ENCODE measurements at places on chromosomes 2 and 18. TPM values are rescaled to one million over a fixed set of nuclear protein-coding genes. Genes with fewer than 3 reads are reported as not detected.
A peak's percentile ranks its signal among the peaks of the same experiment; 100 is the strongest.

TRMT61B gene
- total RNA-seq: 18.6 TPM

GRCh38 chr2:98487806-98488189, 43.1 kb downstream of the INPP4A start:
- H3K27ac ChIP-seq: no peak overlapping the region
- H3K27me3 ChIP-seq: no peaks in the 10 kb centered on the region
- DNase-seq: peak; percentile 55
- peaks cover 76% of the 10 kb centered on the region for H3K36me3 ChIP-seq

CNTNAP5 gene
- not detected for total RNA-seq

DNA sequence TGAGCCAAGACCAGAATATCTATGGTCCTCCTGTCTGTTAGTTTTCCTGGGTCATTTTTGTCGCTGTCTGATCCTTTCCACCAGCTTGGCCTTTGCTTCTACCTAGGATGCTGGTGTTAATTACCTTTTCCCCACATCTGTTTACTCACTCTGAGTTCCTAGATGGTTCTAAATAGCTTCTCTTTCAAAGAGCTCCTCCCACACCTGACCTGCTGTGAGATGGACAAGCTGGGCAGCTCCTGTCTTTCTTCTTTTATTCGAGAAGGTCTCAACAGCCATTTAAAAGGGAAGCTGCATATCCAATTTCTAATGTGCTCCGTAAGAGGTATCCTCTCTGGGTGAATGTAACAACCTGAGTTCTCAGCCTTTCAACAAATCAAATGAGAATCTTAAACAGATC, 156.2 kb downstream of the HRH4 start:
- H3K4me3 ChIP-seq: no peak overlapping the region
- no peak overlapping the region for H3K27ac ChIP-seq
- no peaks in the 10 kb centered on the region for H3K36me3 ChIP-seq

DNA sequence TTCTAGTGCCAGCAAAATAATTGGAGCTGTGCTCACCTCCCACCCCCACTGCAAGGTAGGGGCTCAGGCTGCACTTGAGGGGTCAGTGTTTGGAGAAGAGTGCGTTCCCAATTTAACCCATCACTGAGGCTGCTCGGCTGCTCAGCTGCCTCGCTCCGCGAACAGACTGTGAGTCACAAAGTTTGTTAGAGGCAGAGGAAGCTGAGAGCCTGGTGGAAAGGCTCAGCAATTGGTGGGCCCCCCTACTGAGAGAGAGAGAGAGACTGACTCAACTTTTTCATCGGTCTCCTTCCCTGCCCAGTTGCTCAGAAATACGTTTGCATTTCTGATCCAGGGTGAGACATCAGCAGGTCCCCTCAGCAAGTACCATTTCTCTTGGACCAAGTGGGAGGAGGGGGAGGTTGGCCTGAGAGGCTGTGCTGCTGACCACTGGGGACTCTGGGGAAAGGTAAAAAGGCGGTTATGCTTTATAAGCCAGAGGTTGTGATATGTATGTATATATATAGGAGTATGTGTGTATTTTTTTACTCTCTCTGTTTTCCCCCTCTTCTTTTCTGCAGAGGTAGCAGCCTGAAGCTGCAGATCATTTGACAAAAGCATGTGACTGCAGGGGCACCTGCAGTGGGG, 1.5 kb downstream of the EFR3B start:
- H3K27me3 ChIP-seq: peaks cover 49% of the 10 kb centered on the region
- no peak overlapping the region for H3K27ac ChIP-seq
- peak; percentile 10 for DNase-seq
- peak overlapping the region; percentile 76 for H3K4me3 ChIP-seq
- H3K36me3 ChIP-seq: no peaks in the 10 kb centered on the region

GRCh38 chr2:142946941-142947340, 69.5 kb downstream of the KYNU start:
- no peak for DNase-seq
- H3K4me1 ChIP-seq: no peaks in the 10 kb centered on the region
- H3K36me3 ChIP-seq: no peaks in the 10 kb centered on the region
- H3K4me3 ChIP-seq: no peak overlapping the region
- no peak overlapping the region for H3K27ac ChIP-seq

CELF4 gene
- not detected for total RNA-seq

BMP10 gene
- not detected for total RNA-seq

C1GALT1C1L gene
- not detected for total RNA-seq

GRCh38 chr2:6342273-6342920, 523.3 kb downstream of the CMPK2 start:
- H3K27me3 ChIP-seq: no peaks in the 10 kb centered on the region
- H3K4me1 ChIP-seq: no peaks in the 10 kb centered on the region
- no peak overlapping the region for H3K27ac ChIP-seq
- no peaks in the 10 kb centered on the region for H3K36me3 ChIP-seq

GRCh38 chr2:85173909-85174308, 40.7 kb downstream of the TCF7L1 start:
- H3K36me3 ChIP-seq: no peaks in the 10 kb centered on the region
- H3K27ac ChIP-seq: no peak overlapping the region
- peaks cover 11% of the 10 kb centered on the region for H3K4me1 ChIP-seq
- peaks cover 2% of the 10 kb centered on the region for H3K27me3 ChIP-seq
- no peak overlapping the region for H3K4me3 ChIP-seq

- H3K27me3 ChIP-seq: no peaks in the 10 kb centered on the region
- H3K36me3 ChIP-seq: peaks cover 90% of the 10 kb centered on the region
- H3K4me3 ChIP-seq: no peak overlapping the region
- H3K27ac ChIP-seq: no peak overlapping the region
- H3K4me1 ChIP-seq: peaks cover 53% of the 10 kb centered on the region
- no peak for DNase-seq
Observed at GRCh38 chr2:160294339-160294803, 94.3 kb upstream of the ITGB6 start.

- H3K4me3 ChIP-seq: no peak overlapping the region
- no peak for DNase-seq
- no peak overlapping the region for H3K27ac ChIP-seq
- H3K36me3 ChIP-seq: no peaks in the 10 kb centered on the region
- H3K27me3 ChIP-seq: peaks cover 25% of the 10 kb centered on the region
Observed at GRCh38 chr18:12154361-12154760, 60.7 kb downstream of the ANKRD62 start.

MRO gene
- not detected for total RNA-seq

GRCh38 chr2:30765191-30765590, 42.1 kb downstream of the CAPN13 start:
- no peaks in the 10 kb centered on the region for H3K36me3 ChIP-seq
- H3K4me3 ChIP-seq: no peak overlapping the region
- no peaks in the 10 kb centered on the region for H3K4me1 ChIP-seq
- H3K27ac ChIP-seq: no peak overlapping the region
- no peak for DNase-seq

ARHGAP15 gene
- total RNA-seq: 189 TPM

DNA sequence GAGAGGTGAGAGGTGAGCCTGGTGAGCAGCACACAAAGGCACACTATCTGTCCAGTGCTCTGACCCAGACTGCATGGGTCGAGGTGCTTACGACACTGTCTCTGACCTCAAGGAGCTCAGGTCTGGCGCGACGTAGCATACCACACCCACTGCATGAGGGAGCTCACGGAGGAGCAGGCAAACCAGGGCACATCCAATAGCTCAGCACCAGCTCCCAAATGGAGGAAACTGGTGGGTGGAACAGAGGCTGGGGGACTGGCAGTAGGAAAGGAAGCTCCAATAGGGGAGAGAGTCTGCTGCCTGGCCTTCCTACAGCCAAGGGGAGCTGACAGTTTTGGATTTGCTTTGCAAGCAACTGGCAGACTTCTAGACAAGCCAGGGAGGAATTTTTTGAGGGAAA, 36.3 kb downstream of the CELF4 start:
- H3K4me1 ChIP-seq: no peaks in the 10 kb centered on the region
- DNase-seq: no peak
- H3K4me3 ChIP-seq: no peak overlapping the region
- H3K27me3 ChIP-seq: peaks cover 21% of the 10 kb centered on the region
- H3K27ac ChIP-seq: no peak overlapping the region

- H3K4me3 ChIP-seq: peak overlapping the region; percentile 82
- no peaks in the 10 kb centered on the region for H3K27me3 ChIP-seq
- peak; percentile 96 for DNase-seq
Observed at GRCh38 chr2:61144697-61145268, 17.2 kb upstream of the C2orf74 start.

ACMSD gene
- not detected for total RNA-seq

DNA sequence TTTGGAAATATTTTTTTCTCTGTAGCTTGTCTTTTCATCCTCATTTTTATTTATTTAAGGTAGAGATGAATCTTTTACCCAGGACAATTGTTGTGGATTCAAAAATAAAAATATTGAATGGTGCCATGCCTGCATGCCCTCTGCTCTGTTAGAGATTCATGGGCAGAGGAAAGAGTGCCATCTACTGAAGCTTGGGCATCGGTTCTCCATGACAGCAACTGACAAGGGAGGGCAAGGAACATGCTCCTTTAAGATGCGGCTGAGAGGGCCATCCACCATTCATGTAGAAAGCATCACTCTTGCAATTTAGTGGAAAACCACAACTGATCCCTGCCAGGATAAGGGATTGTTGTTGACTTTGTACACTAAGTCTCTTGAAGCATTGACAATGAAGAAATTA, 79.9 kb downstream of the PARD3B start:
- H3K27ac ChIP-seq: no peak overlapping the region
- H3K36me3 ChIP-seq: no peaks in the 10 kb centered on the region
- no peaks in the 10 kb centered on the region for H3K4me1 ChIP-seq

DNA sequence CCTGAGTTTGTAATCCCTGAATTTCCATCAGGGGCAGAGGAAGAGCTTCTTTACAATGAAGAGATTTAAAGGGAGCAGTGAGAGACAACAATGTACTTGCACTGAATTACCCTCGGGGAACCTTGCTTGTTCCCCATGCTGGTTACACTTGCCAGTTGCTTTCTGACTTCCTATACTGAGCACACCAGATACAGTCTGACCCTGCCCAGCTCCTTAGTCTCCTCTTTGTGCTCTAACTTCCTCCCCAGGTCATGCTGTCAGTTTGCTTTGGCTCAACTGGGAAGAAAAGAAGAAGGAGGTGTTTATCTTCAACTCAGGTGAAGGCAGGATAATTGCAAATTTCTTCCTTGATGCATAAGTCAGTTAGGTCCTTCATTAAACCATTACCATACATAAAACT, 658.4 kb downstream of the NYAP2 start:
- H3K27ac ChIP-seq: no peak overlapping the region
- H3K4me3 ChIP-seq: no peak overlapping the region
- H3K27me3 ChIP-seq: no peaks in the 10 kb centered on the region
- DNase-seq: no peak
- H3K36me3 ChIP-seq: no peaks in the 10 kb centered on the region

DNA sequence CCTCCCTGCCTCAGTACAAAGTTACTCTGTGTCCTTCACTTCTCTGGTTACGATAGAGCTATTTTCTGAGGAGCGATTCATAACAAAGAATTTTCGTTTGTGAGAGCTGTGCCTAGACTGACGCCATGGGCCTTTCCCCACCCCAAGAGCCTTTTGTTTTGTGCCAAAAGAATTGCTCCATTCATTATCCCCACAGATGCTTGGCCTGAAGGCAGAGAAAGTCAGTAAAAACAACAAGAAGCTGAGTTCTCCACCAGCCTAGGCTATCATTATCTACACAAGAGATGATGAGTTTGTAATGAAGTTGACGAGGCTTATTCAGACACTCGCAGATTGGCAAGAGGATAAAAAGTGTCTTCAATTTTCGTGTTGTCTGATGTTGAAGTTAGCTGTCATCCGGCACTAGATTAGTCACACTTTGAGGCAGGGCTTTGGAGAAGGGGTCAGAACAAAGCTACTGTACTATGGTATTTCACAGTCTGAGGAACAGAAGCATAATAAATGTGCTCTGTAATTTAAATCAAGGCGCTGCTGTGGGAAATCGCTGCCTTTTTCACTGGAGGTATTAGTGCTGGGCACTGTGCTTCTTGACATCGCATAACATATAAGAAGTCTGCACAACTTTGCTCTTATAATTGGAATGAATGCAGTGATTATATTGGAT, 278.4 kb upstream of the FIGN start:
- no peaks in the 10 kb centered on the region for H3K36me3 ChIP-seq
- no peaks in the 10 kb centered on the region for H3K4me1 ChIP-seq
- H3K27me3 ChIP-seq: no peaks in the 10 kb centered on the region
- no peak for DNase-seq
- no peak overlapping the region for H3K27ac ChIP-seq

GAL3ST2 gene
- not detected for total RNA-seq

SLC4A5 gene
- 4.3 TPM for total RNA-seq

DNA sequence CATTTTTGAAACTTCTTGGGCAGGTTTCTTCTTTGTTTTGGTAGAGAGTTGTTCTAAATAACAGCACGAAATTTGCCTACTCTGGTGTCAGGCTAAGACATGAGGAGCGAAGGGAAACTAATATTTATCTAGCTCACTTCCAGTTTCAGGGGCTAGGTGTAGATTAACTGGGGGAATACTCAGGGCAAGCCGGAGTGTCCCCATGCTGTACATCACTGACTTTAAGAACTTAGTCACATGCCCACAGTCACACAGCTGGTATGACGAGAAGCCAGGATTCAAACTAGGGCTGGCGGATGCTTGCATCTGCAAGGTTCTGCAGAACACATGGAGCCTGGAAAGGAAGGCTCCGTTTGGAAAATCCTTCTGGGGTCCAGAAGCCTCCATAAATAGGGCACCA, 133.3 kb downstream of the ALPK2 start:
- H3K36me3 ChIP-seq: no peaks in the 10 kb centered on the region
- H3K27ac ChIP-seq: no peak overlapping the region

GRCh38 chr2:60324536-60324935, 228.9 kb downstream of the BCL11A start:
- H3K4me3 ChIP-seq: no peak overlapping the region
- no peaks in the 10 kb centered on the region for H3K4me1 ChIP-seq
- no peak for DNase-seq
- H3K36me3 ChIP-seq: no peaks in the 10 kb centered on the region
- H3K27ac ChIP-seq: no peak overlapping the region
- H3K27me3 ChIP-seq: peaks cover 3% of the 10 kb centered on the region

- DNase-seq: no peak
- H3K36me3 ChIP-seq: peaks cover 12% of the 10 kb centered on the region
- peaks cover 13% of the 10 kb centered on the region for H3K4me1 ChIP-seq
Observed at GRCh38 chr2:227515742-227516141, 43.8 kb downstream of the AGFG1 start.

DCDC2C gene
- not detected for total RNA-seq

HOXD1 gene
- total RNA-seq: not detected

SLC40A1 gene
- 2.6 TPM for total RNA-seq

- H3K27ac ChIP-seq: no peak overlapping the region
- DNase-seq: no peak
Observed at GRCh38 chr2:205069928-205070327, 524.7 kb downstream of the PARD3B start.

RESP18 gene
- not detected for total RNA-seq

GRCh38 chr18:23207994-23208393, 72.7 kb downstream of the CABLES1 start:
- peaks cover 10% of the 10 kb centered on the region for H3K36me3 ChIP-seq
- H3K27me3 ChIP-seq: peaks cover 2% of the 10 kb centered on the region
- no peak overlapping the region for H3K27ac ChIP-seq

DNA sequence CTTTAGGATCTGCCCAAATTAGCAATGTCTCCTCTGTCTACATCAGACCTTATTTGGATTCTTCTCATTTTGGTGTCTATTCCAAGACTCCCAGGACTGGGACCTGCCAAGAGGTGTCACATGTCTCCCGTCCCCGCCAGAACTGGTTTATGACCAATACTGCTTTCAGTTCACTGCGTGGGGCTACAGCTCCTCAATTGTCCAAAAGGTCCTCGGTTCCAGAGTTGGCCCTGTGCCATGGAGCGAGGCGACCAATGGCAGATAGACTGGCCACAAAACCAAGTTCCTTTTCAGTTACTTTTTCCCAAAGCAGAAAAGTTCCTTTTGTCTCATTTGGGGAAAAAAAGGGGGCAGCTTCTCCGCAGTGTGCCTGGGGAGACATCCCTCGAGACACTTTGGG, 144.1 kb upstream of the ZNF236 start:
- no peaks in the 10 kb centered on the region for H3K36me3 ChIP-seq
- no peak overlapping the region for H3K4me3 ChIP-seq
- no peak for DNase-seq

All from activated CD4-positive, alpha-beta T cell treated with anti-CD3 and anti-CD28 coated beads, Interleukin-2, amount 10 ng/mL, durations not matched to agents 7 days and 5 days (primary cell).